SK-N-SH (cell line): ENCODE measurements at places on chromosomes 3 and 15.

DNA sequence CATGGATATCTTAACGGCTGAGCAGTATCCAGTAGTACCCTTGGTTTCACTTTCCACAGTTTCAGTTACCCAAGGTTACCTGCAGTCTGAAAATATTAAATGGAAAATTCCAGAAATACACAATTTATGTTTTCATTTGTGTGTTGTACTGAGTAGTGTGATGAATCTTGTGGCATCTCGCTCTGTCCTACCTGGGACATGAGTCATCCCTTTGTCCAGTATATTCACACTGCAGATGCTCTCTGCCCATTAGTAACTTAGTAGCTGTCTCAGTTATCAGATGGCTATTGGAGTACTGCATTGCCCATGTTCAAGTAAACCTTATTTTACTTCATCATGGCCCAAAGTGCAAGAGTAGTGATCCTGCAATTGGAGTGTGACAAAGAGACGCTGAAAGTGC lies 26.1 kb downstream of the GASK1A start:
- DNase-seq = no peak

GRCh38 chr3:108106449-108106848 lies 15.6 kb upstream of the CD47 start:
- no peak for DNase-seq

- DNase-seq = no peak
Observed at GRCh38 chr3:73535137-73535536, 89.6 kb downstream of the PDZRN3 start.

GRCh38 chr3:12446298-12446697 lies 38.0 kb upstream of the TSEN2 start:
- DNase-seq = no peak

DNA sequence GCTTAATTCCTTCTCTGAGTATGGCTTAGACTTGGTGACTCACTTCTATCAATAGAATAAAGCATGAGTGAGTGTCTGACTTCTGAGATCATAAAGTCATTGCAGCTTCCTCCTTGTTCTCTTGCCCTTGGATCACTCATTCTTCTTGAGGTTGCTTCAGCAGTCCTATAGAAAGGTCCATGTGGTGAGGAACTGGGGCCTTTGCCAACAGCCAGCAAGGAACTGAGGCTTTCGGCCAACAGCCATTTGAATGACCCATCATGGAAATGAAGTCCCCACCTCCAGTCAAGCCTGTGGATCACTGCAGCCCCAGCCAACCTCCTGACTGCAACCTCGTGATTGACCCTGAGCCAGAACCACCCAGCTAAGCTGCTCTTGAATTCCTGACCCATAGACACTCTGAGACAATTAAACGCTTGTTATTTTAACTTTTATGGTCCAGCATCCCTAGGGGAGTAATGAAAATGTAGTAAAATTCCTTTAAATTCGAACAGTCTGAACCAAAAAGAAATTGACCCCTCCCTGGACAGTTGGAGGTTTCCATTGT lies 84.5 kb downstream of the WDR76 start:
- no peak for DNase-seq

DNA sequence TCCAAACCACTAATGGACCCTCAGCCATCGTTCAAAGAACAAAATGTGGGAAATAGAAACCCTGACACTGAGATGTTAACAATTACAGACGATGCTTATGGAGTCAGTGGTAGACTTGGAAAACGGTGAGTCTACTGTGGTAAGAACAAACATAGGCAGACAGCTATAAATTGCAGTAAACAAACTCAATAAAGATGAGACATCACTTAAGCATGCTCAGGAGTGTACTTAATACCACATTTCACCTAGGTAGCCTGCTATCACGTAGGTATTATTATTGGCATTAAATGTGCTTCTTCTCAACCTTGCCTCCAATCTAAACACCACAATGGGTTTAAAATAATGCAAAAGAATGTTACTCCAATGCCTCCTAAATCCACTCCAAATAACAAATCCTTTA lies 2.5 kb downstream of the OSBPL10 start:
- no peak for DNase-seq

GRCh38 chr3:142846779-142847577 lies 41.9 kb downstream of the PCOLCE2 start:
- DNase-seq = no peak

DNA sequence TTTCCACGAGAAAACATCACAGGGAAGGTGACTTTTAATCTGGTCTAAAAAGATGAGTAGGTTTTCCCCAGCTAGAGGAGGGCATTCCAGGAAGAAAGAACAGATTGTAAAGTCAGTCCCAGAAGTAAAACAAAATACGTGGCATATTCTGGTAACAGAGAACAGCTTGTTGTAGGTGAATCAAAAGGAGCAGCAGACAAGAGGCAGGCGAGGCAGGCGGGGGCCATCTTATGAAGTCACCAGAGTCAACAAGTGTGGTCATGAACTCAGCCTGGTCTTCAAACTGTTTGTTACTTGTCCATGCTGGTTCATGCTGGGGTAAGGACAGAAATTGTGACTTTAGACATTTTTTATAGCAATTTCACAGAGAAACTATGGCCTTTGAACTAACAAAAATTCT lies 4.0 kb upstream of the POPDC2 start:
- no peak for DNase-seq

GRCh38 chr3:53513556-53514190 lies 19.3 kb downstream of the CACNA1D start:
- no peak for DNase-seq

- peak; percentile 67 for DNase-seq
Observed at GRCh38 chr3:124800511-124801258, 70.4 kb downstream of the UMPS start.

GRCh38 chr3:177294221-177294620 lies 96.9 kb upstream of the TBL1XR1 start:
- no peak for DNase-seq
